T follicular helper cell (primary cell): ENCODE measurements at places on chromosomes 13 and 19.

- no peak for DNase-seq
These were observed 971 bp upstream of the ANKRD10 start for GRCh38 chr13:110915874-110916206.

GRCh38 chr19:16309643-16310042 lies 15.0 kb upstream of the KLF2 start:
- no peak for DNase-seq

- no peak for DNase-seq
These were observed 9.1 kb downstream of the ZNF841 start for GRCh38 chr19:52086481-52086880.

DNA sequence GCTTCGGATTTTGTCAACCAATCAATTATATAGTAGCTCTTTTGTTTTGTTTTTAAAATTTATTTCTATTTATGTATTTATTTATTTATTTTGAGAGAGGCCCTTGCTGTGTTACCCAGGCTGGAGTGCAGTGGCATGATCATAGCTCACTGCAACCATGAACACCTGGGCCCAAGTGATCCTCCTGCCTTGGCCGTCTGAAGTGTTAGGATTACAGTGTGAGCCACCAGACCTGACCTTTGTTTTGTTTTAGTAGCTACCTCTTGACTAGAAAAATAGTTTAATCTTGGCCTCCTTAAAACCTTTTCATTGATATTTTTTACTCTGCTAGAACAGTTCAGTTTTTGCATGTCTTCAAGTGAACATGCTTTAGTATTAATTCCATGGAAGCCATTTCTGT lies 15.1 kb downstream of the GARRE1 start:
- DNase-seq = no peak

GRCh38 chr13:98974053-98974452 lies 3.8 kb downstream of the DOCK9 start:
- no peak for DNase-seq

DNA sequence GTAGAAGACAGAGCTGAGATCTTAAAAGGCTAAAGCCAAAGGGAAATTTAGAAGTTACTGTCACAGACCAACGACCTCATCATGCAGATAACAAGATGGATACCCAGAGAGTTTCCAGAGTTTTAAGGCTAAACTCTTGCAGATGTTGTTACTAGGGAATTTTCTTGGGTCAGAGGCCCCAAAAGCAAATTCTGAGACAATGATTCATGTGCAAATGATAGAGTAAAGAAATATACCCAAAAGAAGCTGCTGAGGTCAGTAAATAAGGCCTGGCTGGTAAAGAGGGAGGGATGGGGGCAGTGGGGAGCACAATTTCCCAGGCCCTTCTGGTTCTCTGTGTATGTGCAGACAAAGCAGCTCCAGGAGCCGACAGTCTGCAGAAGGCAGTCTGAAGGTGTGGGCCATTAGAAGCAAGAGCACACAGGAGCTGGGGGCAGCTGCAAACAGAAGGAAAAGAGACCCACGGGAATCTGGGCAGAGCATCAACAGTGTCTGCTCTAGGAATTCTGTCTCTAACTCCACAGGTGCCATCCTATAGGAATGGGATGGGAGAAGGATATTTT lies 330.8 kb downstream of the TBC1D4 start:
- no peak for DNase-seq

DNA sequence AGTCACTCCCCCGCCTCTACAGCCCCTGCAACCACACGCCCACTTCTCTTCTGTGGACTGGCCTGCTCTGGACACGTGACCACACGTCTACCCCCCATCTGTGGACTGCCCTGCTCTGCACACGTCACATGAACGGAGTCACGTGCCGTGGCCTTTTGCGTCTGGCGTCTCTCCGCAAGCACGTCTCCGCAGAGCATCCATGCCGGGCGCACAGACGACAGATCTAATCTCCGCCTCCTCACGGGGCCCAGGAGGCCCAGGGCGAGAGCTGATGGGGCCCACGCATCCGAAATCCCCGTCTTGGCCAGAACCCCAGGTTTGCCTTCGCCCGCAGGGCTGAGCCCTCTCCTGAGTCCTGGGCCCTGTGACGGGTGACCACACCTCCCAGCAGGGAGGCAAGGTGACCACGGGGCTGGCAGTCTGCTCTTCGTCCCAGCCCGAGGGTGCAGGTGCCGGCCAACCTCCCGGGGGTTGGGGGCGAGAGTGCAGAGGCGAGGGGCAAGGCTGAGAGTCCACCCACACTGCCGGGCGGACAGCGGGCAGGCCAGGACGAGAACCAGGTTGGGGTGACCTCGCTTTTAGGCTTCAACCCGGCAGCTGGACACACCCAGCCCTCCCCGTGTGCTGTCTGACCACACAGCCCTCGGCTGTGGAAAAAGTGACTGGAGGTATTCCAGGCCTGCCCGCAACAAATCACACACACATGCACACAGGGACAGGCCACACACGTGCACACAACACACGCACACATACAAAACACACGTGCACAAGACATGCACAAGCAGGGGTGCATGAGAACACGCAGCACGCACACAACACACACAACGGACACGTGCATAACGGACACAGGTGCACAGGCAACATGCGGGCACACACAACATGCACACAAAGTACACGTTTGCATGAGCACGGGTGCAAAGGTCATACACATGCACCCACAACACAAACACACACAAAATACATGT lies 3.9 kb downstream of the SBNO2 start:
- DNase-seq = no peak

GRCh38 chr19:50567052-50567841 lies 988 bp downstream of the LRRC4B start:
- no peak for DNase-seq

- DNase-seq = no peak
These were observed 13.5 kb upstream of the QTRT1 start for GRCh38 chr19:10687518-10688288.
